ENCODE measurements at places on chromosomes 5 and 9.

- DNase-seq = no peak
These were observed 44.4 kb downstream of the EFCAB9 start for GRCh38 chr5:172238334-172238733.

DNA sequence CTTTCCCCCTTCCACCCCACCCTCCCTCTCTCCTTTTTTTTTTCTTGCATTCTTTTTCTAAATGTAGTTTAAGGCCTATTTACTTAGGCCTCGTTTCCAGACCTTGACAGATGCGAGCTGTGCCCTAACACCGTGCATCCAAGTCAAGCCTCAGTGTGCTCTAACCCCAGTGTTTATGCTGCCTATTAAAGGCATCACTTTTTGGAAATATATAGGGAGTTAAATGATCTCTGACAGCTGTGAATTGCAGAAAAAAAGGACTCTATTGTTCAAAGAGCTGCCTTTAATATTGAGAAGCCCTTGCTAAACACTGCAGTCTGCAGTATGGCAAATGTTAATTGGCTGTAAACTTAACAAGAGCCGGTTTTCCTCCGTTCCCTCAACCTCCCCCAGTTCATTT is 270.4 kb upstream of the TUT7 start:
- no peak for DNase-seq

GRCh38 chr9:124671861-124672260 is 99.2 kb downstream of the NR6A1 start:
- DNase-seq = peak; percentile 30

- DNase-seq = no peak
These were observed 37.2 kb upstream of the CEP72 start for GRCh38 chr5:574906-575305.

DNA sequence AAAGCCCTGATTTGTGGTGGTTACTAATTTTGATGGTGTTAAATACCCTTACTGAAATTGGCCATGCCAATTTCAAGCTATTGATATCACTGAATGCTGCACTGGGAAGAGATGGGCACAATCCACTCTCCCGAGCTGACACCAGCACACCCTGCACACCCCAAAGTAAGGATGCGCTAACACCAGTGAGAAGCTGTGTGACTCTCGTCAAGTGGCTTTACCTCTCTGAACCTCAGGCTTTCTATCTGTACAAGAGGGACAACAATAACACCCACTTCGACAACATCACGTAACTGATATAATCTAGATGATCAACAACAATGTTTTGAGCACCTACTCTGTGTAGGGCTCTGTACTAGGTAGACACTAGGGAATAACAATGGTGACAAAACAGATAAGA is 8.0 kb upstream of the AKNA start:
- no peak for DNase-seq

DNA sequence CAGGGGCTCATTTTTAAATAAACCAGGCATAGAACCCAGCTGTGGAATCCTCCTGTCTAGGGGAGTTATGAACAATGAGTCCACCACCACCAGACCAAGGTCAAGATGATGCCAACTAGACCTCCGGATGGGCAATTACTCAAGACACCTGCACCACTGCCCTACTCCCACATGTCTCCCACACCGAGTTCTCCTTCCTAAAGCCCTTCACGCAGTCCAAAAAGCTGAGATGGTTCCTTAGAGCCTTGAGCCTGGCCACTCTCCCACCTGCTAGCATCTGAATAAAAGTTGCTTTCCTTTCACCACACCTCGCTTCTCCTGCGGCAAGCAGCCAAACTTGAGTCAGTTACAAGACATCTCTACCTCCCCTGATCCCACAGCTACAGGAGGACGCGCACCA is 15.4 kb upstream of the PPP1R26 start:
- no peak for DNase-seq

DNA sequence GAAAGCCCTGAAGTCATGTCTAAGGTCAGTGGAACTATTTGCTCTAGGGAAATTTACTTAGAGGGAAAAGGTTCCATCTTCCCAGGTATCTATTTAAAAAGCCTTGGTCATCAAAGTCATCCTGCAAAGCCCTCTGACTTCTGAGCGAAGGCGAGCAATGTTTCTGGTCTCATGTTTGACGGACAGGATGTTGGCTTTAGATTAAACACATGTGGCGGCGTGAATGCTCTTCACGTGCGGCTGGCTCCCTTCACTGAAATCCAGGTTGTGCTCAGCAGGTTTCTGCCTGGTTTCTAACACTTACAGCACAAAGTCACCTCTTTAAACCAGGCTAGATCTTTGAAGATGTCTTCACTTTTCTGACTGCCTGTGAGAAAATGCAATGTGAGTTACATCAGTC is 5.7 kb upstream of the ZBTB34 start:
- peak; percentile 25 for DNase-seq

DNA sequence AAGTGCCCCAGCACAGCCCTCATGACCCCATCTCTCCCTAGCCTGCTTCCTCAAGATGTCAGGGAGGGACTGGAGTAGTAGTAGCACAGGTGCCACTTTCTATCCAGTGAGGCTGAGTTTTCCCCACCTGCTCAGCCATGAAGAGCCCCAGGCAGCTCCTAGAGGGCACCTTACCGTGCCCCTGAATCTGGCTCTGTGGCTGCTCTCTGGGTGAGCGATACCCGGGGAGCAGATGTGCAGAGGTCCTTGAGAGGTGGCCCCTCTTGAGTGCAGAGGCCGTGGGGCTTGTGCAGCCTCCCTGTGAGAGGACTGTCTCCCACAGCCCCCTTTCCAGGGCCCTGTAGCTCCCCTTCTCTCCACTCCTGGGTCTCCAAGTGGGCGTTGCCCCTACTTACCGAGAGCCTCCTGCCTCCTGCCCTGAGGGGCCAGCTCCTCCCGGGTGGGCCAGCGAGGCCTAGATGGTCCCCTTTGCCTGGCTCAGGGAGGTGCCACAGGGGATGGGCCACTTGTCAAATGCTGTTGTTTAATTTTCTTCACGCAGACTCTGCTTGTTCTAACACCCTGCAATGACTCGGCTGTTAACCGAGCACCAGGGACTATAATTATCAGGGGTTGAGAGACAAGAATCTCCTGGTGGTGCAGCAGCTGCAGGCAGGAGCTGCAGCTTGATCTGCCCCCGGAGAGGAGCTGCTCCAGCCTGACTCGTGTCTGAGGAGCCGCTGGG is 29.6 kb upstream of the PITX1 start:
- no peak for DNase-seq

DNA sequence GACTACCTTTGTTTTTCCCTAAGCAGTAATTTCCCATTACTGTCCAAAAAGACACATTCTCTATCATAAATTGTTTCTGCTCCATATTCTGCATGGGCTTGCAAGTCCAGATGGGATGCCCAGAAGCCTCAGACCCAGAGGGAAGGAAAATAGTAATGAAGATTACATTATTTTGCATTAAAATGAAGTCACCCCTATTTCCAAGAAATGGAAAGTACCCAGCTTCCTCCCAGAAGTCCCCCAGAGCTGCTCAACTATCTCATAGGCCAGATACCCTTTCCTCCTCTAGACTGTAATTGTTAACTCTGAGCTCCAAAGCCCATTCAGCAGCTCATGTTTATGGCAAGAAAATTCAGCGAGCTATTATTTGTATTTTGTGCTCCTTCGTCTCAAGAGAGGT is 159.5 kb downstream of the GLIS3 start:
- no peak for DNase-seq

GRCh38 chr5:83844449-83845068 is 123.9 kb upstream of the HAPLN1 start:
- peak; percentile 80 for DNase-seq

DNA sequence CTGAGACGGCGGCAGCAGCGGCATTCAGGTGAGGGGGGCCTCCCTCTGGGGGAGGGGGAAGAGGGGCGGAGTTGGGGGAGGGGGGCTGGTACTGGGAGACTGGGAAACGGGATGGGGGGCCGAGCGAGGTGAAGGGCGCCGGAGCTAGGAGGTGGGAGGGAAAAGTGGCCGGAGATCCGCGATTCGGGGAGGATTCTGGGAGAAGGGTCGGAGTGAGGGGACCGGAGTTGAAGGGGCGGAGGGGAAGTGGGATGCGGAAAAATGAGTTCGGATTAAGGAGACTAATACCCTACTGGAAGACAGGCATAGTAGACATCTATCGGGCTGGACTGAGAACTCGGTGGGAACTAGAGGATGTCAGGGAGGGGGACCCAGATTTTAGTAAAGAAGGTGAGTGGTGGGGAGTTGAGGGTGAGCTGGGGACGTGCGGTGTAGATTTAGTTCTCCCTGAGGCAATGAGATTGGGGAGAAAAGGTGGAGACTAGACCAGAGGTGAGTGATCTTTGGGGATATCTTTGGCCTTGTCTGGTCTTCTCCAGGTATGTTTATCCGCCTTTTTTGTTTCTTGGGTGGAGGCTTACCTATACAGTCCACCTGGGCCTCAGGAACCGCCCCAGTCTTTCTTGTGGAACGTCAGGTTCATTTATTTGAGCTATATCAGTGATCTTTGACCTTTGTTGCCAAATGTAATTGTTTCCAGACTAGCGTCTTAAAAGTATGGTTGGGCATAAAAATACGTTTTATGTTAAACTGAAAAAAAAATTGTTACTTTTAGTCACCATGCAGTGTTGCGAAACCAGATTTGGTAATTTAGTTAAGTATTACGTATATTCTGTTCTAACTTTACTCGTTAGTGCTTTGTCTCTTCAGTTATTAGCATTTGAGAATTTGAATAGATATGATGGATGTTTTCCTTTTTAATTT is 632 bp downstream of the UBAP1 start:
- DNase-seq = peak; percentile 36

- DNase-seq = peak; percentile 40
These were observed at the start of gene UNC5A for GRCh38 chr5:176810081-176810597. Gene UNC5A, plus strand, starts transcription at chr5:176810559. Its CDS starts 192 bp downstream, at chr5:176810751.

DNA sequence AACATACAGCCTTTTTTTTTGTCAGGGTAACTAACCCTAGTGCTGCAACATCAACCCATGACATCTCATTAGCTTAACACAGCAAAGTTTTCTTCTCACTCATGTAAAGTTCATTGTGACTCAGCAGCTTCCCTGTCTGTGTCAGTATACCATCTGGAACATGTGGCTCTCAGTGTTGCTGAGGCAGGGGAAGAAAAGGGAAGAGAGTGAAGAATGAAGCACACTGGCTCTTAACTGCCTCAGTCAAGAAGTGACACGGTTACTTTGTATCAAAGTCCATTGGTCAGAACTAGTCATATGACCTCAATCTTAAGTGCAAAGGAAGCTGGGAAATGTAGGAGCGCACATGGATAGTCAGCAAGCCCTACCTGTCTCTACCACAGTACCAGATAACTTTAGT is 185.0 kb upstream of the ELL2 start:
- DNase-seq = peak; percentile 7

DNA sequence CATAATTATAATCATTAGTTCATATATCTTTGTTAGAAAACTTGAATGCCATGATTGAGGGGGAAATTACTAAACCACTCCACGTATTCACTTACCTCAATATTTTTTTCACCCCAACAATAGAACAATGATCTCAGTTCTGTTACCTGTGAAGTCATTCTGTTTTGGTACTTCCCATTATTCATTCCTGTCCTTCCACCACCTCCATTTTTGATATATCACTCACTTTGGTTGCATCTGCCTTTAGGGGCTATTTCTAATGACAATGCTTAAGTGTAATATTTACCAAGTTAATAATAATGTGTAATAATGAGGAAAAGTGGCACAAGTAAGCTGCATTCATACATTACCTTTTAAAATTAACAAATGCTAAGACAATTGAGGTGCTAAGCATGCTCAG is 218.4 kb downstream of the SPATA31D1 start:
- DNase-seq = no peak

- no peak for DNase-seq
These were observed 19.8 kb upstream of the CARTPT start for GRCh38 chr5:71699233-71699632.

GRCh38 chr9:137960496-137960895 is 82.9 kb downstream of the CACNA1B start:
- DNase-seq = no peak

DNA sequence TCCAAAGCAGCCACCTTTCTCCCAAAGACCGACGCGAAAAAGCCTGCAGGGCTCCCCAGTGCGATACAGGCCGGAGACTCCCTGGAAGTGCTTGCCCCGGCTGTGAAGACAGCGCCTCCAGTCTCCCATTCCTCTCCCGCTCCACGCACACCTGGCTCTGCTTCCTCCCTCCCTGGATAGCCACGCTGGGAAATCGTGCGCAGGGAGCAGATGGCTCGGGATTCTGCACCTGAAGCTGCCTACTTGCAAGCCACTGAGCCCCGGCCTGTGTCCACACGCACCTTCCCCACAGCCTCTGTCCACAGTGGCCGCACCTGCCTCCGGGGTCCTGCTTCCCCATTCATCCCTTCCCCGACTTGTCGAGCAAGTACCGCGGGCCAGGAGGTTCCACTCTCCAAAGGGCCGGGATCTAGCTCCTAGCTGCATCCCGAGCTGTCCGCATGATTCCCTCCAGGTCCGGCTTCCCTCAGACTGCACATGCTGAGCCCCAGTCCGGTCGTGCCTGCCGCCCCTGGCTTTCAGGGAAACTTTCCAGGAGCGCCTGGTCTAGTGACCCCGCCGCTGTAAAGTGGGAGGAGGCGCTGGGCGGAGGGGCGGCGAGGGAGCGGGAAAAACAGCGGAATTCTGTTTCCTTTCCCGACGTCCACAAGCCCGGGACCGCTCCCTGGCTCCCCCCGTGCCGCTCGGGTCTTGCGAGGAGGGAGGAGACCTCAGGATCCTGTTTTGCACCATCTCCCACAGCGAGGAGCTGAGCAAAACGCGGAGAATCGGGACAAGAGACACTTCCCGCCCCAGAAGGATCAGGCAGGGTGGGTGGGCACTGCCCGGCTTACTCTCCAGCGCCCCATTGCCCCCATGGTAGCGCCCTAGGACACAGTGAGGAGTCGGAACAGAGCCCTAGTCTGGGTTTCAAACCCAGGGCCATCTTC is 2.0 kb downstream of the SEMA6A start:
- DNase-seq = peak; percentile 11

DNA sequence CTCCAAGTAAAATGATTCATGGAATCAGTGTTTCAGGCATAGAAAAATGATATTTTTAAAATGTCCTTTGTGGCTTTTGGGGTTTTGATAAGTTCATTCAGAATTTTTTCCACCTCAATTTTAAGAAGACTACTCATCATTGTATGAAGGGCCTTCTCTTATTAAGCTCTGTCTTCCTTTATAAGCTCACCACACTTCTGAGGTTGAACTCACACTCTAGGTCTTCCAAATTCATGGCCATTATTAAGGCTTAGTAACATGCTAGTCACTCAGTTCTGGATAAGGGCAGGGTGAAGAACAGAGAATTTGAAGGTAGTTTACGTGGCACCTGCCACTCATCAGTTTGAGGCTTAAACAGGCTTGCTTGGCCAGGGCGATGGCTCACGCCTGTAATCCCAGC is 4.2 kb downstream of the MELK start:
- DNase-seq = no peak

GRCh38 chr9:134350416-134350994 is 24.2 kb downstream of the RXRA start:
- no peak for DNase-seq

DNA sequence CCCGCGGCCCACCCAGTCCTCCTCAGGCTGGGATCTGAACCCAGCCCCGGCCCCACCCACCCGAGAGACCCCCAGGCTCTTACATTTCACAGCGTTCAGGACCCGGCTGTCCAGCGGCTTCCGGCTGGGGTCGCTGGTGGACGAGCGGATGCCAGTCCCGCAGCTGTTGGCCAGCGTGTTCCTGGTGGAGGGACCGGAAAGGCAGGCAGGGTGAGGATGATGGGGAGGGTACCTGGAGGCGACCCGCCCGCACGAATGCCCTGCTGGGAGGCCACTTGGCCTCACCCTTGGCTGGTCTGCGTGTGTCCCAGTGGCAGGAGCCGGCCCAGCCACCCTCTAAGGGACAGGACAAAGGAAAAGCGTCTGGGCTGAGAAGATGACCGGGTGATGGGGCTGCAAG is 51.9 kb upstream of the UBAC1 start:
- peak; percentile 35 for DNase-seq

Data from trophoblast cell (in vitro differentiated cells and primary cell).